Heart left ventricle (tissue), 16 donors: ENCODE measurements at places on chromosomes 6 and 20. TPM values are rescaled to one million over a fixed set of nuclear protein-coding genes. Genes with fewer than 3 reads are reported as not detected.

The RBM24 gene
- total RNA-seq = 166 TPM

The MYLK2 gene
- total RNA-seq = 0.10 TPM

GRCh38 chr6:137167702-137168377 is 5.6 kb downstream of the IL22RA2 start:
- no peak overlapping the region for H3K4me3 ChIP-seq
- DNase-seq = no peak
- no peaks in the 10 kb centered on the region for H3K36me3 ChIP-seq
- H3K27me3 ChIP-seq = no peaks in the 10 kb centered on the region
- H3K4me1 ChIP-seq = no peaks in the 10 kb centered on the region

DNA sequence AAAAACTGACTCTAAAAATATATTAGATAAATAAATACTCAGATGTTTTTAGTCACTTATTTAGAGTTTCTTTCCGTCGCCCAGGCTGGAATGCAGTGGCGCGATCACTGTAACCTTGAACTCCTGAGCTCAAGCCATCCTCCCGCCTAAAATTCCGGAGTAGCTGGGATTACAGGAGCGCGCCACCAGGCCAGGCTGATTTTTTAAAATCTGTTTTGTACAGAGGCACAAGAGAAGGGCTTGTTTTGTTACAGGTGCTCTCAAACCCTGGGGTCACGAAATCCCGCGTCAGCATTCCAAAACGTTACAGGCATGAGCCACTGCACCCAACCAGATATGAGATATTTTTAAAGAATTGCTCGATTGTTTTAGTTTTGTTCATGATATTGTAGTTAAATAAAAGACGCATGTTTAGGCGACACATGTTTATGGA is 40.7 kb upstream of the BTN3A2 start:
- H3K4me1 ChIP-seq = no peaks in the 10 kb centered on the region
- no peaks in the 10 kb centered on the region for H3K36me3 ChIP-seq
- no peak overlapping the region for H3K4me3 ChIP-seq

DNA sequence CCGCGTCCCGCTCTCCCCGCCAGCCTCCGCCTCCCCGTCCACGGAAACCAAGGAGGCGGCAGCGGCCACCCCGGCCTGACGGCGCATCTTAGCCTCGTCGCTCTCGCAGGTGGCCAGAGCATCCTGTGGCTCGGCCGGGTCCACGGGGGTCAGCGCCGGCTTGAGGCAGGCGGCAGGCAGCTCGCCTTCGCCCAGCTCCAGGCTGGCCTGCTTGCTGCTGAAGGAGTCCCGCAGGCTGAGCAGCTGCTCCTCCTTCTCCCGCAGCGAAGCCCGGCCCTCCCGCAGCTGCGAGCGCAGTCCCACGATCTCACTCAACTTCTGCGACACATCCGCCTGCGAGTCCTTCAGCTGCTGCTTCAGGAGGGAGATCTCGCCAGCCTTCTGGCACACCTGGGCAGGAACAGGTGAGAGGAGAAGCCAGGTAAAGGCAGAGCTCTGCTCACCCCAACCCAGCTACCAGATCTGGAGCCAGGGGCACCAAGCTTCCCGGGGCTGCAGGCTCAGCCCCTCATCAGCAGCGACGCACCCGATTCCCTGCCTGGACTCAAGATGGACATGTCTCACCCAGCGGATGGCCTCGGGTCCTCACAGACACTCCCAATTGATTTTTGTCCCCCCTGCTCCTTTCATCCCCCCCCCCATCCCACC is 5.2 kb upstream of the FASTKD5 start:
- no peaks in the 10 kb centered on the region for H3K27me3 ChIP-seq
- peaks cover 12% of the 10 kb centered on the region for H3K4me1 ChIP-seq
- H3K27ac ChIP-seq = no peak overlapping the region
- no peak for DNase-seq
- no peak overlapping the region for H3K4me3 ChIP-seq
- H3K36me3 ChIP-seq = no peaks in the 10 kb centered on the region

- H3K27ac ChIP-seq = no peak overlapping the region
- H3K4me1 ChIP-seq = no peaks in the 10 kb centered on the region
- no peaks in the 10 kb centered on the region for H3K27me3 ChIP-seq
- DNase-seq = no peak
- H3K4me3 ChIP-seq = no peak overlapping the region
These were observed 58.1 kb upstream of the GLP1R start for GRCh38 chr6:38990475-38990874.

DNA sequence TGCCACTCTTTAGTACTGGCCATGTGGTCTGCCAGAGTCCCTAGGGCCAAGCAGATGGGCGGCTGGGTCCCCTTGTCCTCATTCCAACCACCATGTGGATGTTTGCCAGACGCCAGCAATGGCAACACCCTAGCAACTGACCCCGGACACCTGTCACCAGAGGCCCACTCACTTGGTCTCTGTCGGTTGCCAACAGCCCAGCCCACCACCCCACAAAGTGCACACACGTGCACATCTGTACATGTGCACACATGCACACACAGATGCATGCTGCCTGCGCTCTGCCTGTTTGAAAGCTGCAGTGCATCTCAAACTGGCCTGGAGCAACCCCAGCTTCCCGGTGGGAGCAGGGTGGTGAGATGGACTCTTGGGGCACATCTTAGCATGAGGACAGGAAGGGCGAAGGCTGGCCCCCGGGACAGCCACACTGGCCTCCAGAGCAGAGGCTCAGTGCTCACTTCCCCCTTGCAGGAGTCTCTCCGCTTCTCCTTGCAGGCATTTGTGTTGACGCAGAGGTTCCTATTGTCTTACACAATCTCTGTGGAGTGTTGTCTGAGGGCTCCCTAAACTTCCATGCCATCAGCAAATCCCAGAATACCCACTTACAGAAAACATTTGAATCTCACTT is 54.0 kb downstream of the PSMG4 start:
- H3K36me3 ChIP-seq = no peaks in the 10 kb centered on the region
- H3K27ac ChIP-seq = no peak overlapping the region
- H3K4me3 ChIP-seq = no peak overlapping the region
- no peaks in the 10 kb centered on the region for H3K4me1 ChIP-seq
